ENCODE measurements at places on chromosomes 6 and 20.
A peak's percentile ranks its signal among the peaks of the same experiment; 100 is the strongest.

GRCh38 chr6:10177704-10178103, 237.2 kb downstream of the TFAP2A start:
- DNase-seq = no peak

- DNase-seq = no peak
Observed at GRCh38 chr6:10838794-10839333, 525 bp upstream of the MAK start.

DNA sequence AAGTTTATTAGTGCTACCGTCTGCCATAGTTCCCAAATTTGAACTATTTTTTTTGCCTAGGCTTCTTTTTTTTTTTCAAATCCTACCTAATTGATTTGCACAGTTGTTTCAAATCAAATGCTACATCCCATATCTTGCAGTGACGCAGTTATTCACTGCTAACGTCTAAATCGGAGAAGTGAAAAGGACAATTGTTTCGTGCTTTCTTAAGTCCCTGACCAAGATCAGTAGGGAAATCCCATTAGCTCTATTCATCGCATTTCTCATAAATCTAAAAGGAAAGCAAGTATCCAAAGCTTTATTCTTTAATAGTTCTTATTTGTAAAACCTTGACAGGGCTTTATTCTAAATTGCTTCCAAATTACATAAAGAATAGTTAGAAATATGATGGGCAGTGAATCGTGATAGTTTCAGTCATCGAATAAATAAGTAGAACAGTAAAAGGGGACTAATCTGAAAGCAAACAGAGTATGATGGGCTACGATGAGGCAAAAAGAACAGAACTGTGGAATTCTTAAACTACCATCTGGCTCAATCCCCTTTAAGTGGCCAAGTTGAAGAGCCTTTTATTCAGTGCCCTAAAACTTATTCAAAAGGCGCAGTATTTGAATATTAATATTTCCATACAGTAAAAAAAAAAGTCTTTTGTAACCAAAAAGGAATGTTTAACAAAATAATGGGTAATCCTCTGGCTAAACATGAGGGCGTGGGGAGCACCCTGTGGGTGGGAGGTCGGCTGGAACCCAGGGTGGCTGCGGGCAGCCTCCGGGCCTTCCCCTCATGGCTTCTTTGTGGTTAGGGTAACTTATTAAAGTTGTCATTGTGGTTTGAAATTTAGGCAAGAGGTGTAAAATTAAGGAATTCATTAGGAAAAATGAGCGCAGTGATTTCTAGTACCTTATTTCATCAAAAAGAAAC, 3.0 kb upstream of the ARID1B start:
- DNase-seq = no peak

- no peak for DNase-seq
Observed at GRCh38 chr6:13794184-13794583, 20.2 kb downstream of the MCUR1 start.

DNA sequence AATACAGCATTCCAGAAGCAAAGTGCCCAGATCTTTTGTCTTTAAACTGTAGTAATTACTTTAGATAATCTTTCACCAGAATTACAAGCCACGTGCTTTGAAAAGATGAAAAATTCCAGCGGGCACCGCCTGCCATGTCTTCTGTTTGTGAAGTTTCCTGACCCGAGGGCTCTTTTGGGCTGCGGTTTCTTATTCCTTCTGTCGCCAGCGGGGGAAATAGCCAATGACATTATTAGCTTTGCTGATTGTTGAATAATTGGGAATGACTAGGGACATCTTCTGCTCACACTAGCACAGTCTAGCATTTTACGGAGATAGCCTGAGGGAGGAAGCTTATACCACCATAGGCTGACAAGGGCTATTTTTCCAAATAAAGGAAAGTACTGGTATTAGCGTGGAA, 124.7 kb downstream of the SAMD5 start:
- DNase-seq = no peak

DNA sequence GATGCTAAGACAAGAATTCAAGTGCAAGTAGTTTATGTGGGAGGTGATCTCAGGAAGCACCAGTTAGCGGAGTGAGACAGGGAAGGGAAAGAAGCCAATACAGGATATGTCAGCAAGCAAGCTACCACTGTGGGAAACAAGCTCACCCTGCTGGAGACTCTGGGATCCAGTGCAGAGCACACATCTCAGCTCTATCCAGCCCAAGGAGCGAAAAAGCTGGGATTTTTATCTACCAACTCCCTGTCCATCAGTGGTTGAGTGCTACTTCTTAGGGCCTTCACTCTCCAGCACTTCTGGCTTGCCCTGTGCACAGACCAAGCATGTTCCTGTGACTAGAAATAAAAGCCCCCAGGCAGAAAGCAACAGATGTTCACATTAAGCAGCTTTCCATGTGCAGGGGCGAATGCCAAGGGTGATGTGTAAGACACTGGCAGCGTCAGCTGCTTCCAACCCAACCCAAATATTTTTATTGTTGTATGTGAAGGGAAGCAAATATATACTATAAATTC, 10.8 kb upstream of the RNF24 start:
- no peak for DNase-seq

DNA sequence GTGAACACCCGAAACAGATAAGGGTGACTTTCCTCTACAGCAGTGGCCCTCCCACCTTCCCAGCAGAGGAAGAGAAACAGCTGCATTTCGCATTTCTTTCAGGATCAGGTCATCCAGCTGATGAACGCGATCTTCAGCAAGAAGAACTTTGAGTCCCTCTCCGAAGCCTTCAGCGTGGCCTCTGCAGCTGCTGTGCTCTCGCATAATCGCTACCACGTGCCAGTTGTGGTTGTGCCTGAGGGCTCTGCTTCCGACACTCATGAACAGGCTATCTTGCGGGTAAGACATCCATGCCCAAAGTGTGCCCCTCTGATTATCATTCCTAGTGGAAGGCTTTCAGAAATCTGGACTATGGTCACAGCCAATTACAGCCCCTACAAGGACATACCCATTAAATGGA, 27.8 kb upstream of the MROH8 start:
- no peak for DNase-seq

- DNase-seq = no peak
Observed at GRCh38 chr6:145839653-145840052, 25.1 kb upstream of the FBXO30 start.

- no peak for DNase-seq
Observed at GRCh38 chr6:109434456-109434855, 6.0 kb downstream of the PPIL6 start.

DNA sequence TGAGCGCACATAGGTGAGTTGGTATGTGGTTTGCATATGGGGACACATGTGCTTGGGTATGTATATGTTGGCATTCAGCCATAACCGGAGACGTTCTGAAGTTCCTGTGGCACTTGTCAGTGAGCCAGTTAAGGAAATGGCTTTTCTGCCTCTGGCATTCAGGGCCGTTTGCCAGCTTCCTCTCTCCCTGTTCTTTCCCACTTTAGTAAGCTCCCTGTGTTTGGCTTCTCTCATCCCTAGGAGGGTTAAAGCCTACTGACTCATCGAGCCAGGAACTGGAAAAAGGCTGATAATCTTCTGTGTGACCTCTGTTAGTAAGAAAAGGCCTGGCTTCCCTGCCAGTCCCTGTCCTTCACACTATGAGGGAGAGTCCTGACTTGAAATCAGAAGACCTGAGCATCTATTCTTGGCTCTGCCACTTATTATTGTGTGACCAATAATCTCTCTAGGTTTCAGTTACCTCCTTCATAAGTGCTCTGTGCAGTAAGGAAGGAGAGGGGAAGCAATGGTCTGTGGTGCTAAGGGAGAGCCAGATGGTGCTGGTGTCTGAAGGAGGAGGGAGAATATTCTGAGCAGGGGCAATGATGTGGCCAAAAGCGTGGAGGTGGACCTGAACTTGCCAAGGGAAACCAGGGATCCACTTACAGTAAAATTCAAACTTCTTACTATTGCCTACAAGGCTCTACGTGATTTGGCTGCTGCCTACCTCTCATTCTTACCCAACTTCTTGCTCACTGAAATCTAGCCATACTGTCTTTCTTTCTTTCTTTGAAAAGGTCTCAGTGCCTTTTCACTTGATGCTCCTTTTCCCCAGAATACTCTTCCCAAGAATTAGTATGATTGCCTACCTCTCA, 31.4 kb downstream of the ACSS2 start:
- DNase-seq = no peak

GRCh38 chr6:16698997-16699868, 62.0 kb downstream of the ATXN1 start:
- no peak for DNase-seq

DNA sequence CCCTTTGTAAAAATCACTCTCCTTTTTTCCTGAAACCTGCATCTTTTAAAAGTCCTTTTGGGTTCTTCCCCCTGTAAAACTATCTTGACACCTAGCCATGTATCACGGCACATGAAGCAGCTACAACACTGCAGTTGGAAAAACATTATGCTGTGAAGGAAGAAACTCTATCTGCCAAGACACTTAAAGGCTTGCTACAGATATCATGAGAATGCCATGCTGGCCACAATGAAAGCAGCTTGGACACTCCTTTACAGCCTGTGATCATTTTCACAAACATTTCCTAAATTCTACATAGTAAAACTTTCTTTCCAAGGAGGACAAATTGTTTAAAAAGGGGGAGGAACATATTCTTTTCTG, 31.8 kb downstream of the CNKSR3 start:
- no peak for DNase-seq

DNA sequence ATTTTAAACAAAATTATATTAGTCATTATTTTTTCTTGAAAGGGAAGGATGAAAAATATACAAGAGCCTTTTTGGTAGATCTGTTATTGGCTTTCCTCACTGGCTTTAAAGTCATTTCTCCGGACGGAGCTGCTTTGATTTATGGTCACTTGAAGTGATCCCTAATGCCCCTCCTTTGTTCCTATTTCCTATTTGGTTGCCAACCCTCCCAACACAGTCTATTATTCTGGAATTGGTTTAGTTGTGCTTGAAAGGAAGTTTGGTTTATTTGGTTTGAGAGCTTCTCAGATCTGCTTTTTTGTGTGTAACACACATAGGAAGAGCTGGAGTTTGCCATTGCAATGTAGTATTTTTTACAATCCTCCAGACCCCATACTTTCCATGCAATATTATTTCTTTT, 347.9 kb downstream of the RFPL4B start:
- DNase-seq = no peak

DNA sequence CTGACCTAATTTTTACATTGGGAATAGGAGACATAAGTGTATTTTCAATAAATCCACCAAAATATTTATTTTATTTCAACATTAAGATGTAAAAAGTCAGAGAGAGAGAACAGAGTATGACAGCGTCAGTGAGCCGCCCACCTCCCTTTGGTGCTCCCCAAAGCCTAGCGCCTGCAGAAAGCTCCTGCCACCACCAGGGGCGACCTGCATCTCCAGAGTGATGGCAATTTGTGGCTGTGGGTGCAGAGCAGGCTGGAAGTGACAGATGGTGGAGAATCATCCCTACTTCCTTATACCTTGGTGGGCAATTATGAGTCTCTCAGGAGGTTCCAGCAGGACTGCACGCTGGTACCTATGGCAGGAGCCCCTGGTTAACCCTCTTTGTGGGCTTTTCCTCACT, 87.3 kb downstream of the PTPRT start:
- no peak for DNase-seq

DNA sequence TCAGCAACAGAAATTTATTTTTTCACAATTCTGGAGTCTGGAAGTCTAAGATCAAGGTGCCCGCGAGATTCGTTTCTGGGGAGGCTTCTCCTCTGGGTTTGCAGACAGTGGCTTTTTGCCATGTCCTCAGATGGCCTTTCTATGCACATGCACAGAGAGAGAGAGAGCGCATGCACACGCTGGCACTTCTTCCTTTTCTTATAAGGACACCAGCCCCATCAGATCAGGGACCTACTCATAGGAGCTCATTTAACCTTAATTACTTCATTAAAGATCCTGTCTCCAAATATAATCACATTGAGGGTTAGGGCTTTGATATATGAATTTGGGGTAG, 260.7 kb upstream of the PLCB4 start:
- no peak for DNase-seq

- no peak for DNase-seq
Observed at GRCh38 chr6:87779542-87779941, 77.5 kb upstream of the AKIRIN2 start.

DNA sequence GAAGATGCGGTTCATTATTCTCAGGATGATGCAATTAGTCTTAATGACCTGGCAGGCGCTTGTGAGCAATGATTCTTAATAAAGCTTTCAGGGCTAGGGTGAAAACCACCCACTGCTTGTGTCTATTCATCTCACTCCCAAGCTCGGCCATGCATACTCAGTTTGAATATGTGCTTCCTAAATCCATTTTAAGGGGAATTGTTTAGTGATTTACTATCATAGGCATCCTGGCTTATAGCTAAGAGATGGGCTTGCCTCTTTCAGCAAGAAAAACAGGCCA, 141.1 kb upstream of the SLC24A3 start:
- no peak for DNase-seq

- DNase-seq = no peak
Observed at GRCh38 chr6:37623666-37624065, 74.0 kb downstream of the MDGA1 start.

DNA sequence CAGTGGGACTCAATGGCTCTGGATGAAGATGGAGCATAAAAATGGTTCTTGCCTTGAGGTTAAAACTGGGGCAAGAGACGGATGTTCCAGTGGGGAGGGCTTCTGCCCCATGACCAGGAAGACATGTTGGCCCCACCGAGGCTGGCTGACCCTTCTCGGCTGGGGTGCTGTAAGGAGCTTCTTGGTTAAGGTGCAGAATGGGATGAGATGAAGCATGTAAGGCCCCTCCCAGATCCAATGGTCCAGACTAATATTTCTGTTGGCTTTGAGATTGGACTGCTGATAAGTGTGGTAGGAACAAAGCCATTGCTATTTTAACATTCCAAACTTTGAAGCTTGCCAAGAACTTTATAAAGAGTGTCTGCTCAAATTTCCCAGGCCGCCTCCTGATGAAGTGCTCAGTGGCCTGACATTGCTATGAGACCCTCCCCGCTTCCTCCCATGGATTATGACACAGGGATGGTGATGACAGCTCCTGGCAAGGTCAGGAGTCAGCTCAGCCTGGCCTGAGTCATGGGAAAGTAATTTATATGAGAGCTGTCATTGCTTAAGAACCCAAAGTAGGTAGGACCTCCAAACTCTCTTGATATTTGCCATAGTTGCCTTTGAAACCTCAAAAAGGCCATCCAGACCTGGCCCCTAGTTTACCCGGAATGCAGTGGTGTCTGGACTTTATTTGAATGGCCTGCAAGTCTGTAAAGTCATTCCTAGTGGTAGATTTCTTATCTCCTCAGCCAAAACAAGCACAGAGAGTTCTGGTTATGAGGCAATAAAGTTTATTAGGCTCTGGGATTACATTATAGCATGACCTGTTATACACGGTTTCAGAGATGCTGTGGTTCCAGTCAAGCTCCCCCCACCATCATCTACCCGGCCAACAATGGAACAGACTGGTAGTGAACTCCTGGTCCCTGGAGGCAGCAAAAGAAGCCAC, 55.2 kb downstream of the TGM2 start:
- no peak for DNase-seq

DNA sequence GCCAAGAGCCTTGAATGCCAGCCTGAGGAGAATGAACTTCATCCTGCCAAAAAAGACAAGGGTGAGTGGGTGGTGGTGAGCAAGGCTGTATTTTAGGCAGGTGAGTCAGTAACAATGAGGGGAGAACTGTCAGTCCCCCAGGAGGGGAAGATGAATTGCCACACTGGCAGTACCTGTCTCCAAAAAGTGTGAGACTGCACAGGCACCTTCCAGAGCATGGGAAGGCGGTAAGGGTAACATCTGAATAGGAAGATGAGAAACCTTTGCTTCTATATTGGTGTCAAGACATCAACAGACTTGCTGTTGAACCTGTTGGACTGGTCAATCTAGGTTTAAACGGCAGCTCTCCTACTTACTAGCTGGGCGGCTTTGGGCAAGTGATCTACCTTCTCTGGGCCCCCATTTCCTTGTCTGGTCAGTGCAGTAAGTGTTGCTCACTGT, 30.9 kb downstream of the STK35 start:
- DNase-seq = no peak

- DNase-seq = peak; percentile 10
Observed at GRCh38 chr6:136967876-136968752, 46.0 kb downstream of the SLC35D3 start.
